Heart left ventricle (tissue), 16 donors: ENCODE measurements at places on chromosomes 7 and 10.

DNA sequence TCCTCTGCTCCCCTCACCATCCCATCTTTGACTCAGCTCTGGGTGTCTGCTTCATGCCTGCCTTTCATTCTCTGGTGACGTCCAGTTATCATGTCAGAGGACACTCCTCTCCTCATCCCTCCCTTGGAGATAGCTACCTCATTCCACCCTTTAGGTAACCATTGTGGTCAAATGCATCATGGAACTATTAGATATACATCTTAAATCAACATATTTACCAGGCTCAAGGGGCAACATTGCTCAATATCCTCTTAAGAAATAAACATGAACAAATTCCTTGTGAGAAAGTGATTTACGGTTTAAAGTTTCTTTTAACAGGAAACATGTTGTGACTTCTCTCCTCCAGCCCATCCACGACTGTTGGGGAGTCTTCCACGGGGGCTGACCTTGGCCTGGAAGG lies 511.6 kb upstream of the IGFBP3 start:
- DNase-seq, result no peak

- DNase-seq, result no peak
These were observed 40.1 kb downstream of the TNRC18 start for GRCh38 chr7:5383314-5384098.

GRCh38 chr7:31055471-31055870 lies 3.4 kb downstream of the ADCYAP1R1 start:
- DNase-seq, result no peak

GRCh38 chr7:22781230-22781711 lies 41.4 kb downstream of the TOMM7 start:
- DNase-seq, result no peak

GRCh38 chr10:22278441-22278782 lies 37.8 kb upstream of the COMMD3 start:
- no peak for DNase-seq

GRCh38 chr10:113300617-113301016 lies 252.2 kb upstream of the HABP2 start:
- no peak for DNase-seq

DNA sequence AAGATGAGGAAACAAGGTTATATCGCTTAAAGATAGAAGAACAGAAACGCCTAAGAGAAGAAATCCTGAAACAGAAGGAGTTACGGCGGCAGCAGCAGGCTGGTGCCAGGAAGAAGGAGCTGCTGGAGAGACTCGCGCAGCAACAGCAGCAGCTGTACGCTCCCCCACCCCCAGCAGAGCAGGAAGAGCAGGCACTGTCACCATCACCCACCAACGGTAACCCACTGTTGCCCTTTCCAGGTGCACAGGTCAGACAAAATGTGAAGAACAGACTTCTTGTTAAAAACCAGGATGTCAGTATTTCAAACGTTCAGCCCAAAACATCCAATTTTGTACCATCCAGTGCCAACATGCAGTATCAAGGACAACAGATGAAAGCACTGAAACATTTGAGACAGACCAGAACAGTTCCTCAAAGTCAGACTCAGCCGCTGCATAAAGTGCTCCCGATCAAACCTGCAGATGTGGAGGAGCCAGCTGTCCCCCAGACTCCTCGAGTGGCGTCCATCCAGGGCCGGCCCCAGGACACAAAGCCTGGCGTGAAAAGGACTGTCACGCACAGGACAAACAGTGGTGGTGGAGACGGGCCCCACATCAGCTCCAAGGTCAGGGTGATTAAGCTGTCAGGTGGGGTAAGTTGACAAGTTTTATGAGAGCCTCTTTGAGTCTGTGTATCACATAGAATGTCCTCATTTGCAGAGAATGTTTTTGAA lies 67.1 kb downstream of the SHH start:
- no peak for DNase-seq

- DNase-seq, result no peak
These were observed 400.6 kb upstream of the IGFBP3 start for GRCh38 chr7:46321556-46322205.

- DNase-seq, result no peak
These were observed 21.0 kb downstream of the ZCWPW1 start for GRCh38 chr7:100407285-100408180.

DNA sequence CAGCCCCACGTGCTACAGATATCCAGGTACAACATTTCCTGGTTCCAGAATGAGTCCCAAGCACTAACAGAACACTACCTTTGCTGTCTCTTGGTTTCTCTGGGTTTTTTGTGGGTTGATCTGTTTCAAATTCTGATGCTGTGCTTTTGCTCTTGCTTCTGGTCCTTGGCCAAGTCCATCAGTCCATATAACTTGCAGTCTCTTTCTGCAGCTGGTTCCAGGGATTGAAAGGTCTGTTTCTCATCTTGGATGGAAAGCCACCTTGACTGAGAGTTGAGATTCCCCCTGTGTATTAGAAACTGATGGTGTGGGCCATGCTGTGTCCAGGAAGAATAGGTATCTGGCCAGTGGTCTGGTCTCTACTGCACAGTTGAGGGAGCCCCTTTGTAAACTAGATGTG lies 171.1 kb downstream of the JCAD start:
- no peak for DNase-seq

- no peak for DNase-seq
These were observed 16.7 kb downstream of the ITGB1 start for GRCh38 chr10:32941357-32941756.

DNA sequence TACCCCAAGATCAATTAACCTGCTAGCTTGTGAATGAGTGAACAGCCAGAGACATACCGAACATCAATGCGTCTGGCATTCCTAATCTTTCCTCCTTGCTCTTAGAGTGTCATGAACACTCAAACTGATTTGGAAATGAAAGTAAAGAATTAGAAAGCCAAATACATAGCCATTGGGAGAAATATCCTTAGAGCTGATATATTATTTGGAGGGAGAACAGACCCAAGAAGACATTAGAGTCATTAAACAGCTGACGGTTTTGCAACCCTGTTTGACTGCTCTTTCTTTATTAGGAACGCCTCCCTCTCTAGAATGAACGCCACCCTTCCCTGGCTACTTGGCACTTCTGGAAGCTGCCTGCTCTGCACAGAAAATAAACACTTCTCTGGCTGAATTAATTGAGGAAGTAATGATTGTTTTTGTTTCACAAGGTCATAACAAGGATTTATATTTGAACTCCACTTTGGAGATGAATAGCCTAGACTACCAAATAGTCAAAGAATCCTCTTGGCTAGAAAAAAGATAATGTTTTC lies 42.8 kb downstream of the CTTNBP2 start:
- peak; percentile 14 for DNase-seq

DNA sequence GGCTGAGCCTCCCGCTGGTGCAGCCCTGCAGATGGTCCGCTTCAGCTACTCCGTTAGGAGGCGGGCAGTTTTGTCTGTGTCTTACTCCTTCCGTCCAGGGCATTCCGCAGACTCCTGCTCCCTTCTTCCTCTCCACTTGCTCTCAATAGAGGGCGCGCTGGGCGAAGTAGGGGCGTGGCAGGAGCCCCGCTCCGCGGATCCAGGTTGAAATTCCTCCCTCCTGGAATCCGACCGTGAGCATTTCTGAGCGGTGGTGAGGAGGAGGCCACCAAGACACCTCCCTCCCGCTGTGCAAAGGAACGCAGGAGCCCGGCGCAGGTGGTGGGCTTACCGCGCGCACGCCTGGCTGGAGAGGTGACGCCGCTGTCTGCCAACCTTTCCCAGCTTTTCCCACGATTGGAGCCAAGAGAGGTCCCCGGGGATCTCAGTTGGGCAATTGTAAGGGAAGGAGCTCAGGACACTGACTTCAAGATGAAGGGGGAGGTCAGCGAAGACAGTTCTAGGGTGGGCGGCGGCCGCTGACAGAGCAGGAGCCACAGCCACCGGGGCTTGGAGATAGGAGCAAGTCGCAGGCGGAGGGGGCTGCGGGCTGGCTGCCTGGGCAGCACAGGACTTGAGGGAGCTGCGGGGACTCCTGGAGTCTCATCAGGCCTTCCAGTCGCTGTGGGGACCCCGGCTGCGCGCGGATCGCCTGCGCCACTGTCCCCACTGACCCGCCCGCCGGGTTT lies 1011.3 kb downstream of the XPNPEP1 start:
- DNase-seq, result peak; percentile 54

DNA sequence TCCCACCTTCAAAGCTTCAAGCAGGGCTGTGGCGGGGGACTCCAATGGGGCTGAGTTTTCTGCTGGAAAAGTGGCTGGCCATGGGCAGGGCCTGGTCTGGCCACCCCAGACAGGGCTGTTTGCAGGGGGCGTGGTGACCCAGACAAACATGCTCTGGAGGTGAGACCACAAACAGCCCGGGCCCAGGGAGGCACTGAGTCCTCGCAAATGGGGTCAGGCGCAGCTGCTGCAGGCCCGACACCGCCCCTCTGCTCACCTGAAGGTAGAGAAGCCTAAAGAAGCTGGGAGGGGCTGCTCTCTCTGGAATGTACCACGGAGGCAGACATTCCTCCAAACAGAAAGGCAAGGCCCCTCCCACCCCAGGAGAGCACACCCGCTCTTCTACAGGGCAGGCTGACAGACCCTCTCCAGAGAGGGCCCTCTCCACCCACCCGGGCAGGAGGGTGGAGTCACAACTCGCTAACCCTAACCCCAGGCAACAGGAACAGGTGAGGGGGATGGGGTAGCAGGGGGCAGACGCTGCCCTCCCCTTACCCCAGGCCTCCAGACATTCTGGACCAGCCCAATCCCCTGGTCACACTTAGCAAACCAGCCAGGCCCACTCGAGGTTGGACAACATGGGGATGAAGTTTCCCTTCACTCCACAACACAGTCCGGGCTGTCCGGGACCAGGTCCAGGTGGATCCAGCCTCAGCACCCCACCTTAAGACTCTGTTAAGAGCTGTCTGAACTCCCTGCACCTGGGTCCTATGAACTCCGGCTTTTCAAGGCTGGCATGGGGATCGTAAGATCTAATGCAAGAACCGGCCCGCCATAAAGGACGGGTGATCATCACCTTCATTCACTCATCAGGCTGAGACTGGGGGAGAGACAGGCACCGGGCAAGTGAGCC lies 32.3 kb downstream of the OAT start:
- no peak for DNase-seq

GRCh38 chr7:124566583-124566982 lies 199.0 kb downstream of the GPR37 start:
- no peak for DNase-seq

- peak; percentile 67 for DNase-seq
These were observed 83.9 kb downstream of the CXCL12 start for GRCh38 chr10:44300666-44301649.

DNA sequence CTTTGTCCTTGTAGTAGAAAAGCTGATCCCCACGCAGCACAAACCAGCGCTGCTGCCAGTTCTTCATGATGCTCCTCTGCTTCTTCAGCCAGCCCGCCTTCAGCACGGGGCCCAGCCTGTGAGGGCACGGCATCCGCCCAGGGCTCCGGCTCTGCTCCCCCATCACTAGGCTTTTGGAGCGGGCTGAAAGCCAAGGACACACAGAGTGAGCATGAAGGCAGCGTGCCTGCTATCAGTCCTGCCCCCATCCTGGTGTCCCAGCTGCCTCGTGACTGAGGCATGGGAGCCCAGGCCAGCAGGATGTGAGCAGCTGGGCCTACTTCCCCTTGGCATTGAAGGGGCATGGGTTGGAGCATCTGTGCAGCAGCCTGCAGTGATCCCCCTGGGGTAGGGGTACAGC lies 21.9 kb downstream of the ARHGAP22 start:
- no peak for DNase-seq

- no peak for DNase-seq
These were observed 282.5 kb upstream of the MYO3A start for GRCh38 chr10:25651534-25651933.

DNA sequence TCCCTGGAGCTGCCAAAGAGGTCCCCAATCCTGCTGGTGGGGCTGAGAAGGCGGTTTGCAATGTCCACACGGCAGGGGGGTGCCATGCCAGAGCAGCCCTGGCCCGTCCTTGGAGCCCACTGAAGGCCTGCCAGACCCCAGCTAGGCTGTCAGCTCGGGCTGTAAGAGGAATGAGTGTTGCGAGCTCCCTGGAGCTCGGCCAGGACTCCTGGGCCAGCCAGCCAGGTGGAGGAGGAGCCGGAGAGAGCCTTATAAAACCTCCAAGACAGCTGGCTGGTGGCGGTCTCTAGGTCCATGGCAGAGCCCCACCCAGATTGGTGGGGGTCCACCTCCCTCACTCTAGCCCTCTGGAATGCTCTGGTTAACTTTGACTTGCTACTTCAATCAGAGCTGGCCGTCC lies 55.1 kb upstream of the CALN1 start:
- DNase-seq, result no peak

GRCh38 chr7:84100866-84101265 lies 93.7 kb downstream of the SEMA3A start:
- no peak for DNase-seq

DNA sequence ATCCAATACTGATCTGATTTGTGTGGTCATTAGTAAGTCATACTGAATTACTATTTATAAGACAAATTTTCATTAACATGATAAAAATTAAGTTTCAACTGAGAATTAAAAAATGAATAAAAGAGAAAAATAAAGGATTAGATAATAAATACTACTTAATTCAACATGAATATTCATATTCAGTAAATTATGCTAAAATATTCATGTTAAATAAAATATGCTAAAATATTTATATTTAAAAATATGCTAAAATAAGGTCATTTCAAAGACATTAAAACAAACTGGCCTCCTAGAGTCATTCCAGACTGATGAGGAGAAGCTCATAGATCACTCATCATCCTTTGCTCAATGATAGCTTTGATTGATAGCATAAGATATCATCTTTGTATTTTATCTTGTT lies 16.7 kb upstream of the TMEM106B start:
- DNase-seq, result no peak

DNA sequence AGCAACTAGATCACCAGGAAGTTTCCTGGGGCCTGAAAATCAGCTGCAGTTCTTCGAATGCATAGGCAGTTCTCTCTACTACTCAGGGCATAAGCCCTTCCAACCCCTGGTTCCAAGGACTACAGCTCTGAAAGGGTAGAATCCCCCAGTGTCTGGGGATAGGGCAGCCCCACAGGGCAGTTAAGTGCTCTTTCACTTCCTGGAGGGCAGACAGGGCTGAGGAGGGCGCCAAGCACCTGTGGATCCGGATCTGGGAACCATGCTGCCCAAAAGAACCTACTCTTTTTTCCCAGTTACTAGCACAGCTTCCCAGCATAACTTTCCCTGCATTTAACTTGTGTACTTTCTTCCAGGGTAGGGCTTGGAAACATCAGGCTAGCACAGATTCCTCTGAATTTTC lies 41.1 kb downstream of the CXCL12 start:
- no peak for DNase-seq

DNA sequence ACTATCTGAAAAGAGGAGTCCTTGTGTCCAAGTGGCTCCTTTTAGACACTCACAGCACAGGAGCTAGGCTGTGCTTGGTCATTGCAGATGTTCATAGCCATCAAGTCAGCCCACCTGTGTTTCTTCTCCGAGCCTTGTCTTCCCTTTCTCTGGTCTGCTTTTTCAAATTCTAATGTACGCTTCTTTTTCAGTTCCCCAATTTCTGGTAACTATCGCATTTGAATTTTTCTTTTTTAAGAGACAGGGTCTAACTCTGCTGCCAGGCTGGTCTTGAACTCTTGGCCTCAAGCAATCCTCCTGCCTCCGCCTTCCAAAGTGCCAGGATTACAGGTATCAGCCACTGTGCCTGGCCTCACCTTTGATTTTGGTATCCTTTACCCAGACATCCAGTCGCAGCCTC lies 18.9 kb downstream of the APBB1IP start:
- no peak for DNase-seq

- no peak for DNase-seq
These were observed 35.5 kb upstream of the NCAPG2 start for GRCh38 chr7:158740013-158740656.
